Stomach (tissue), 19 donors: ENCODE measurements at places on chromosomes 1 and 21. TPM values are rescaled to one million over a fixed set of nuclear protein-coding genes. Genes with fewer than 3 reads are reported as not detected.

DNA sequence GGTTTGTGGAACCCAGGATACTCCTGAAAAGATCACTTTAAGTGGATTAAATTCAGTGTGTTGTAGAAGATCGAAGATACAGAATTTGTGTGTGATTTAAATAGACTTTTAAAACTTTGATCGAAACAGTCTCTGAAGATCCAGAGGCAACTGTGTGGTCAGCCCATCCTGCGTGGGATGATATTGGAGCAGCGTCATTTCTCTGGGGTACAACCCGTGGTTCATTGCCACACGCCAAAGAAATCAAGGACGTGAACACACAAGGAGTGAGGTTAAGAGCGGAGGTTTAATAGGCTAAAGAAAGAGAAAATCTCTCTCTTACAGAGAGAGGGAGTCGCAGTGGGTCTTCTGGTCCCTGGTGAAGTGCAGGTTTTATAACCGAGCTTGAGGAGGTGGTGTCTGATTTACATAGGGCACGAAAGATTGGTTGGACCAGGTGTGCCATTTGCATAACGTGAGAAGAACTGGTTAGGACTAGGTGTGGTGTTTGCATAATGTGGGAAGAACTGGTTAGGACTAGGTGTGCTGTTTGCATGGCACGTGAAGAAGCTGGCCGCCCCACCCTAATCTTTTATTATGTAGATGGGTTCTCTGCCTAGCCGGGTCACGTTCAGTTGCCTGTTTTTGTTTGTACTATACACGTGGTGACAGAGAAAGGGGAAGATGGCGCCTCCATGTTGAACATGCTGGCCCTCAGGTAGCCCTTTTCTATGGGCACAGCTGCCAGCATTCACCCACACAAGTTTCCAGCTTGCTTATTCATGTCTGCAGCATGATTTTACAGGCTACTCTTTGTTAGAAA lies 82.3 kb downstream of the ADSS2 start:
- peak; percentile 65 for DNase-seq

- DNase-seq, result peak; percentile 61
Measured at GRCh38 chr1:61397935-61398334, 315.6 kb downstream of the NFIA start.

- peak; percentile 73 for DNase-seq
Measured at GRCh38 chr1:220680085-220680687, 10.0 kb upstream of the C1orf115 start.

DNA sequence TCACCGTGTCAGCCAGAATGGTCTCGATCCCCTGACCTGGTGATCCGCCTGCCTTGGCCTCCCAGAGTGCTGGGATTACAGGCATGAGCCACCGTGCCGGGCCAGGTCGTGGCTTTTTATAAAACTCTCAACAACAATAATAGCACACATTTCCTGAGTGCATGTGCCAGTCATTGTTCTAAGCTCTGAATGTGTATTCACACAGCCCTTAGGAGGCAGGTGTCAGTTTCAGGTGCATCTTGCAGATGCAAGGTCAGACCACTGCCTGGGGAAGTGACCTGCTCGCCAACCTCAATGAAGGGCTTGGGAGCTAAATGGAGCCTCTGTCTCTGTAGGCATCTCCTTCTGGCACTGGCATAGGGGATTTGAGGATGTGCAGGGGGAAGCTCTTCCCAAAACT lies 1.6 kb upstream of the LEFTY2 start:
- no peak for DNase-seq

GRCh38 chr1:221415651-221416050 lies 326.2 kb downstream of the DUSP10 start:
- DNase-seq, result no peak

DNA sequence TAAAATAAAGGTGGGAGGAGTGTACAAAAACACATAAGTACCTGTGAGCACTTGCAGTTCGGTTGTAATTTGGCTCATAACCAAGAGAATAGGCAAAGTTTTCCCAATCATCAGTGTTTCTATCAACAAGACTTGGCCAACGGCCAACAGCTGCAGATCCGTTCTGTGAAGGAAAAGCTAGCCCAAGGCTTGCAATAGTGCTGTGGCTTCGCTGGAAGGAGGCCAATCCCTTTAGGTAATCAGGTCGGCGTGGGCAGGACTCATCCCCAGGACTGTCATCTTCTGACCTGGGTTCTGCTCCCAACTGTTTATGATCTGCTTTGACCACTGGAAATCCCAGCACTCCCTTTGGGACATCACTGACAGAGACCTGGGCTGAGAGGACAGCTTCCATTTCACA lies 107.8 kb downstream of the LYST start:
- DNase-seq, result peak; percentile 8

DNA sequence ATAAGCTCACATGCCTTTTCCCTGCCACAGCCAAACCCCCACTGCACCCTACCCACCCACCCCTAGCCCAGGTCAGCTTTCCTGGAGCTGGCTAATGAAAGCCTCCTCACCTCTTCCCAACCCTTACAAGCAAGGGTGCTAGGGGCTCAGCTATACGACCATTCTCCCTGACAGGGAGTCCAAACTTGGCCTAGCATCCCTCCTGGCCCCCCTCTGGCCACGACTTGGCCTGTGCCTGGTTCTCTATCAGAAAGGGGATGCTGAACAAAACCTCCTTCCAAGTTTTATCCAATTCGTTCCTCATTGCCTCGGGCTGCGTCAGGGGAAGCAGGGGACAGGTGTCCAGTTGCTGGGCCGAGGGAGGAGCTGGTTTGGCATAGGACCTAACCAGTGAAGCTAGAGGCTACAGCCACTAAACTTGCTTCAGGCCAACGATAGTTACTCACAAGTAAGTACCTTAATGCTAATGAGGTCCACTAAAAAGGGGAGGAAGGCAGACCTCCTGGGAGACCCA lies 8.6 kb downstream of the TMEM81 start:
- no peak for DNase-seq

GRCh38 chr21:17931080-17931479 lies 111.9 kb upstream of the C21orf91 start:
- DNase-seq, result no peak

- no peak for DNase-seq
Measured at GRCh38 chr1:97017895-97018294, 296.3 kb downstream of the PTBP2 start.

- DNase-seq, result no peak
Measured at GRCh38 chr21:45449658-45450422, 44.9 kb downstream of the COL18A1 start.

DNA sequence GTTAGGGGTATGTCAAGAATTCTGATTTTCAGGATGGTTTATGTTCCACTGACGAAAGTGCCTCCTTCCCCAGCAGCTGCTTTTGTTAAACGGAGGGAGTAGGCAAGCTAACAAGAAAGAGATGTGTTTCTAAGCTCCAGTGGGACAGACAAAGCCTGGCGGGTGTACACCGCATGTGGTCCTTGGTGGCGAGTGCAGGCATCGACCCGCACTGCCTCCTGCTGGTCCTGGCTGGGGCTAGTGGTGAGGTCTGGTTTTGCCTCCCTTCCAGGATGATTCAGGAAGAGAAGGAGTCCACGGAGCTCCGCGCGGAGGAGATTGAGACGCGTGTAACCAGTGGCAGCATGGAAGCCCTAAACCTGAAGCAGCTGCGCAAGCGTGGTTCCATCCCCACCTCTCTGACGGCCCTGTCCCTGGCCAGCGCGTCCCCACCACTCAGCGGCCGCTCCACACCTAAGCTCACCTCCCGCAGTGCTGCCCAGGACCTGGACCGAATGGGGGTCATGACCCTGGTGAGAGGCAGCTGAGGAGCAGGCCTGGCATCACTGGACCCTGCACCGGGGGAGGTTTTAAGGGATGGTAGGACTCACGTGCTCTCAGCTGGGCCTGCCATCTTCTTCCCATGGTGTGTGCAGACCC lies 29.0 kb downstream of the PPFIA4 start:
- DNase-seq, result no peak

GRCh38 chr1:233361876-233362275 lies 34.4 kb downstream of the MAP3K21 start:
- DNase-seq, result peak; percentile 23

DNA sequence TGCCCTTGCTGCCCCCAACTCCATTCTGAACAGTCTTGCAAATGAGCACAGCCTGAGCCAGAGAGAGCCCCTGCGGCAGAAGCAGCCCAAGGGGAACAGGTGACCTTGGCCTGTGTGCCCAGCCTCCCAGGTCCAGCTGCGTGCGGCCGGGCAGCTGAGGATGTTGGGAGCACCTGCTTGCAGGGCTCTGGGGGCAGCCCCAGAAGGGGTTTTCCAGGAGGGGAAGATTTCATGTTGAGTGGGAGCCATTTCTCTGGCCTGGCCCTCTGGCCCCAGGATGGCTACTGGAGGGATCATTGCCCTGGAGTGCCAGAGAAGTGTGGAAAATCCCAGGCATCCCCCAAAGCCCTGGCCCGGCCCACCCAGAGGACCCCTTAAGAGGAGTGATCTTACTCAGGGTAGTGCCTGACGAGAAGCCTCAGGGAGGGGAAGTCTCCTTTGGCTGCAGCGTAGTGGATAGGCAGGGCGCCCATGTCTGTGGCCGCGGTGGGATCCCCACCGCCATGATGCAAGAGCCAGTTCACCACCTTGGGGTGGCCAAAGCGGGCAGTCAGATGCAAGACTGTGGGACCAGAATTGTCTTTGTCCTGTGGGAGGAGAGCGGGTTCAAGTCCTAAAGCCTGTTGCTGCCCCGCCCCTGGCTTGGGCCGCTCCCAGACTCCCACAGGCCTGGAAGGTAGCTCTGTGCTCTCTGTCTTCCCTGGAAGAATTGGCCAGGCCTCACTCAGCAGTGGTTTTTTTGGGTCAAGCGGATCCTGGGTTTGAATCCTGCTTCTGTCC lies 20.6 kb upstream of the RNU1-4 start:
- peak; percentile 25 for DNase-seq

The ENAH gene
- 70.1 TPM for total RNA-seq

The SYCP1 gene
- not detected for total RNA-seq

The C1orf185 gene
- not detected for total RNA-seq

The ESRRG gene
- 44.3 TPM for total RNA-seq

The S100A7A gene
- total RNA-seq, result not detected

The CD34 gene
- 9.4 TPM for total RNA-seq
